GM12892 (cell line): ENCODE measurements at places on chromosomes 11 and 22.

DNA sequence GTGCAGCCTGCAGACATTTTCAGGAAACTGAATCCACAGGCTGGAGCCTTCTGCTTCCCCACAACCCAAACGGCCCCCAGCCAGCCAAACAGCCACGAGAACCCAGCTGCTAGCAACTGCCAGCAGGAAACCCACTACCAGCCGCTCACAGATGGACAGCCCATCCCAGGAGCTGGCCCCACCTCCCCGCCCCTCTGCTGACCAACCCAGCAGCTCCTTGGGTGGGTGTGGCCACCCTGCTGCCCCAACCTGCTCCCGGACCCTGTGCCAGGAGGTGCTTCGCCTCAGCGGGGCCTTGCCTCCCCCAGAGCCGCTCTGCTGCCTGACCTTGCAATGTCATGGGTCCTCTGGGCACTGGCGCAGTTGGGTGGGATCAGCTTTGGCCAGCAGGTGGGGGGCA is 8.2 kb upstream of the CCDC188 start:
- DNase-seq, result no peak

- peak; percentile 86 for DNase-seq
Observed at GRCh38 chr11:76207642-76208401, 1.5 kb upstream of the WNT11 start.

- no peak for DNase-seq
Observed at GRCh38 chr11:60498399-60498798, 5.8 kb downstream of the MS4A12 start.

- no peak for DNase-seq
Observed at GRCh38 chr11:63918507-63919191, 1.7 kb upstream of the RCOR2 start.

- no peak for DNase-seq
Observed at GRCh38 chr22:38718414-38718813, 12.7 kb downstream of the GTPBP1 start.

GRCh38 chr22:39309881-39310714 is 9.3 kb downstream of the RPL3 start:
- DNase-seq, result no peak

DNA sequence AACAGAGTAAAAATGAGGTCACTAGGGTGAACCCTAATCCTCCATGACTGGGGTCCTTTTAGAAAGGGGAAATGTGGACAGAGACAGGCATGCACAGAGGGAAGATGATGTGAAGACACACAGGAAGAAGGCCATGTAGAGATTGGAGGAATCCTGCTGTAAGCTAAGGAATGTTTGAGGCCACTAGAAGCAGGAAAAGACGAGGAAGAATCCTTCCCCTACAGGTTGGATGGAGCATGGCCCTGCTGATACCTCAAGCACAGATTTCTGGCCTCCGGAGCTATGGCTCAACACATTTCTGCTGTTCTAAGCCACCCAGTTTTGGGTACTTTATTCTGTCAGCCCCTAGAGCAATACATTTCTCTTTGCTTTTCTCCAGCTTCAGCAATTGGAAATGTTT is 486.9 kb downstream of the MIAT start:
- DNase-seq, result no peak

DNA sequence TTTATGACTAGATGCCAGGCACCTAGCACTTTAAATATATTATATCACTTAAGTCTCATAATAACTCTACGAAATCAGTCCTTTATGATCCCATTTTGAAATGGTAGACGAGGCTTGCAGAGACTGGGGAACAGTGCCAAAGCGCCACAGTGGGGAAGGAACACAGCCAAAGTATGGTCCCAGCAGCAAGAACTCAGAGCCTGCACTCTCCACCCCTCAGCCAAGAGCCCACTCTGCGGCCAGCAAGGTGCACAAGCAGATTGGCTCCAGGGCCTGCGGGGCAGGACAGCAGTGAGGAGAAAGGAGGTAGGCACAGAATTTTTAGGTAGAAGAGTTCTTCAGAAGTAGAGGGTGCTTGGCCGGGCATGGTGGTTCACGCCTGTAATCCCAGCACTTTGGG is 61.4 kb downstream of the NRXN2 start:
- DNase-seq, result no peak

GRCh38 chr22:29187831-29188230 is 17.9 kb upstream of the EMID1 start:
- no peak for DNase-seq

GRCh38 chr22:29195964-29196666 is 9.6 kb upstream of the EMID1 start:
- DNase-seq, result no peak

- DNase-seq, result no peak
Observed at GRCh38 chr22:43901976-43902643, 10.3 kb upstream of the PNPLA5 start.

DNA sequence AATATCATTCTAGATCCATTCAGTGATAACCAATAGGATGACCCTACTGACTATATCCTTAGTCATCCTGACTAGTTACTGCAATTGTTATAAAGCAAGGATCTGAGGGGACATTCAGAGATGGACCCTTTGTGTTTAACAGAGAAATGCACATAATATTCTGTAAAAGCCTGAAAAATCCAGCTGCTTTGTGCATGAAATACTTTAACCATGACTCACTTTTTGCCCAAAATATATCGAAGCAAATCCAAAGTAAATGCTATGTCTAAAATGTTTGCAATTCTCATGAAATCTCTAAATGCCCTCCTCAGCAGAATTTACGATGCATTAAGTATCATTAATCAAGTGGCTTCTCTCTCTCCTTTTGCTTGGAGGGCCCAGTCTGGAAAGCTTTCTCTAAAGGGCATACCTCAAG is 178.8 kb upstream of the MTMR2 start:
- no peak for DNase-seq

DNA sequence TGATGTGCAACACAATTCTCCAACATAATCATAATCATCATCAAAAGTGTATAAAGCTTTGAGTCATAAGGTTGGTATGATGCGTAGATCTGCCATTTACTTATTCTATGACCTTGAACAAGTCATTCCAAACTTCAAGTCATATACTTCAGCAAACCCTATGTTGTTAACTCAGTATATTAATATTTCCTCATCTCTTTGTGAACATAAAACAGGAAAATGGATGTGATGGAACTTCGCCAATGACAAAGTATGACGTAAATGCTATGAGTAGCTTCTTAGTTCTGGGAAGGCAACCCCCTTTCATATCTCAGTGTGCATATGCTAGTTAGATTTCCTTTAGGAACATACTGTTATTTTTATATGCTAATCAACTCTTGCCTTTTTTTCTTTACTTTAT is 102.7 kb upstream of the ANO3 start:
- DNase-seq, result no peak

DNA sequence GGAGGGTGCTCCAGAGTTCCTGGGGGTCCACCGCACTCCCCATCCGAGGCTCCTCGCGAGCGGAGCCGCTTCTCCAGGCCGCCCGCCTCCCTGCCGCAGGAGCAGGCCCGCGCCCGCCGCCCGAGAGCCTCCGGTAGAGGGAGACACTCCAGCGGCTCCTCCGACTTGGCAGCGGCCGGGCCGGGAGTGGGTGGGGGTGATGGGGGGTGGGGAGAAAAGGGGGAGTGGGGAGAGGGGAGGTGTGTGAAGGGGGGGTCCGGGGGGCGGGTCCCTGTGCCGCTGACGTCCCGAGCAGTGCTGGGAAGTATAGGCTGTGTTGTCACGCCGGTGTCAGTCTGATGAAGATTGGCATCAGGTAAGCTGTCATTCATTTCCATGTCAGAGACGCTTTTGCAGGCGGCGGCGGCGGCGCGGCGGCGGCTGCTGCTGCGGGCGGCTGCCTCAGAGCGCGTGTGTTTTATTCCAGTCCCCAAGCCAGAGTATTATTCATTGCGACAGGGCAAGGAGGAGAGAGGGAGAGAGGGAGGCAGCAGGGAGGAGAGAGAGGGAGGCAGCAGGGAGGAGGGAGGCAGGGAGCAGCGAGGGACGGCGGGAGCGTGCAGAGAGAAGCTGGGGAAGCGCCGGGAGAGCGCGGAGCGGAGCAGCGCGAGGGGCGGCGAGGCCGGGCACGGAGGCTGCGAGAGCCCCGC is at the start of gene PKNOX2:
Gene PKNOX2 (plus strand): TSS at position 330 of the 689 bp plus-strand sequence. CDS start 186,555 bp downstream, outside the sequence.
- peak; percentile 56 for DNase-seq

DNA sequence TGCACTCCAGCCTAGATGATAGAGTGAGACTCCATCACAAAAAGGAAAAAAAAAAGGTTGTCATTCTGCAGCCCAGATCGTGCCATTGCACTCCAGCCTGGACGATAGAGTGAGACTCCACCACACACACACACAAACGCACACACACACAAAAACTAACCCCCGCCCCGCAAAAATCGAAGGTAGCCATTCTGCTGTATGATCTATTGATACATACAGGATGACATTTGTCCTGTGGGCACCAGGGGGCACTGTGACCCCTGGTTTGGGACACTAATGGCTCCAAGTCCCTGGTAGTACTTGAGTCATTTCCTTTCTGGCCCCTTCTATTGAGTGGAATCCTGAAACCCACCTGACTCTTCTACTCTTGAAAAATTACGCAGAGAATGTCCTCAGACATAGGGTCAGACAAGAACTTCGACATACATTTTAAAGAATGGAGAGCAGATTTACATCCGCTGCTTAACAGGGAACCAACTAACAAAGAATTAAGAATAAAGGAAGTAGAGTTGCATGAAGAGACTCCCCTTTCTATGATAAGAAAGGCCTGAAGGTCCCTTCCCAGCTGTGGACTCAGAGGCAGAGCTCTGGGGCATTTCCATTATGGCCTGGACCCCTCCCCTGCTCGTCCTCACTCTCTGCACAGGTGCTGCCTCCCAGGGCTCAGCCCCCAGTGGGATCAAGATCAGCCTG is 35.0 kb upstream of the PRAME start:
- peak; percentile 21 for DNase-seq

DNA sequence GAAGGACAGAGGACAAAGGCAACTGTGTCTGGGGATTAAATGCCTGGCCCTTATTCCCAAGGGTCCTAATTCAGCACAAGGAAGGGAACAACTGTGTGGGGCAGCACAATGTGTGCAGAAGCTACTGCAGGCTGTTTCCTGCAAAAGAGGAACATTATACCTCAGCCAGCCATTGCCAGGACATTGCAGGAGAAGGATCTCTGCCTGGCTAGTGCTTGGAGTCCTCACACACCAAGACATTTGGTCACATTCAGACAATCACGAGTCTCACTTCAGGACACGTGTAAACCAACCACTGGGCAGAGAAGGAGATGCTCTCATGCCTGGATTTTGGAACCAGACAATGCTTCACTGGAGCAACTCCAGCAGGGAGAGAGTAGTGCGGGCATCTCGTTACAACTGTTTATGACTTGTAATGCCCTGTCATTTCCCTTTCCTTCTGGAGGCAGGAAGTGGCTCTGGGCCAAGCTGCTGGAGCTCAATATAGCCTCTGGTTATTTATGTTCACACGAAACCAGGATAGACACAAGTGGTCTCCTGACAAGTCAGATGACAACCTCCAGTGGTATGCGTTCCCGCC is 23.9 kb upstream of the ZC3H12C start:
- DNase-seq, result no peak

DNA sequence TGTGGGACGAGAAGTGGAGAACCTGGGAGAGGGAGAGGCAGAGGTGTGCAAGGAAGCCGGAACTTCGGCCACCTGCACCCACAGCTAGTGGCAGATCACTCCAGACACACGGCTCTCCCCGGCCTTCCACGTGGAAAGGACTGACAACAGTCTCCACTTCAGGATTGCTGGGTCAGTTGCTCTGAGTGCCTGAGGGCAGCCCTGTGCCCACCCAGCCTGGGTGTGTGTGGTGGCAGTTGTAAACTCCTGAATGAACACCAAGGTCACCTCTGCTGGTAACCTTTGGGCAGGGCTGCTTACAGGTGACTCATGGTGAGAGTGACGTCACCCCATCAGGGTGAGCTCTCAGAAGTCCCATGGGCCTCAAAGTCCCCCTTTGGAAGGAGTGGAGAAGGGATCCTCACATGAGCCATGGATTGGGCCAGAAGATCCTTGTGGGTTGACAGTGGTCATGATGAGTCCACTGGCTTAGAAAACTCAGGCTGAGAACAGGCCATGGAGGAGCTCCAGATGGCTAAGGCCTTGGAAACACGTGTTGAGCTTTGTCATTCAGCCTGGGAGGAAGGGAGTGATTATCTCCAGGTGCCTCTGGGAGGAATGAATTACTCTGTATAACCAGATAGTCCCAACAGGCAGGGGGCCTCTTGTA is 71.3 kb downstream of the BCR start:
- DNase-seq, result no peak

DNA sequence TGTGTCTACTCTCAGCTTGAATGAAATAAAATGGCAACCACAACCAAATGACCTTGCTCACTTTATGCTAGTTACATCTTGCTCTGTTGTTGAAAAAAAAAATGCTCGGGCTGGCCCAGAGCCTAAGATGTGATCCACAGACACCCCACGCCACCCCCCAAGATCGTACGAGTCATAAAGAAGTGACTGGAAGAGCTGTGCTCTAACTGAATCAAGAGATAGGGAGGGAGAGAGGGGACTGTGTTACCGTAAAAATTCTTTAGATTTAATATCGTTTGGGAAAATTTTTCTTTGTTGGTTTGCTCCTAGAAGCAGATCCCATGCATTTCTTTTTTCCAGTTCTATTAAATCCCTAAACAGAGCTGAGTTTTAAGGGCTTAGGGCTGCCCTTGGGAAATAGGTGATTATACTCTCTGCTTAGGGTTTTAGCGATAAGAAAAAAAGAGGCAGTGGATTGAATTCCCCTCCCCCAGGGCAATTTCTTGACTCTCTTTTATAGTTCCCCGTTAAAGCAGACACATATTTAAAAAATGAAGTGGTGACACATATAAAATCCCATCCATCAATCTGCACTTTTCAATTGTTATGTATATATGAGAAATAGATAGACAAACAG is 14.5 kb downstream of the MAML2 start:
- DNase-seq, result no peak

DNA sequence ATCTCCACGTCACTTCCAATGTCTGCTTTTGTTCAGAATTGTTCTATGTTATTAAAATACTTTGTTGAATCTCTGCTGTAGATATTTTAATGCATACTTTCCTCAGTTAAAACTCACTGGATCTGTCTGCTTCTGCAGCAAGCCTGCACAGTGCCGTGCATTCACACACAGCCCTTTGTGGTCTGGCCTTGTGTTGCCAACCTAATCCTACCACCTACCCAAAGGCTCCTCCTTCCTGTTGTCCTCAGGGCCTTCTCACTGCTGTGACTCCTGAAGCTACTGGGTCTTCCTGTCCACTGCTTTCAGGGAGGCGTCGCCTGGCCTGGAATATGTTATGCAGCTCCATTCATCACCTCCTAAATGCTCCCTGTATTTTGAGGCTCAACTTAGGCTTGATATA is 67.0 kb downstream of the PPP6R3 start:
- no peak for DNase-seq

DNA sequence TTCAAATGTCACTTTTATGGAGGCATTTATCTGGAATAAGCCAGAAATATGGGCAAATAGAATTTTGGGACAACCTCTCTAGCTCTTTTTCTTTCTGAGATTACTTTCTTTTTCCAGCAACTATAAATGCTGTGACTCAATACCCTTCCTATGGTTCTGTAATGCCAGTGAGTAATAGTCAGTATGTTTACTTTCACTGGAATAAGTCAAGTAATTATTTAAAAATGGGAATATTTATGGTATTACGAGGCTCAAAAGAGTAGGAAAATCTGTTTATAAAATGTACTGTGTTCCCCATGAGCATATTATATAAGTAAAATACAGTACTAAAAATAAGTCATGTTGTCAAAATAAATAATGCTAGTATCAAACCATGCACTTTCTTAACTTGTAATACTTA is 750.5 kb downstream of the LUZP2 start:
- DNase-seq, result no peak

- DNase-seq, result no peak
Observed at GRCh38 chr11:94193288-94193687, 64.6 kb downstream of the PANX1 start.

GRCh38 chr11:1523779-1524178 is 37.2 kb upstream of the MOB2 start:
- no peak for DNase-seq

- DNase-seq, result no peak
Observed at GRCh38 chr22:49624421-49625177, 203.1 kb downstream of the BRD1 start.
